ENCODE measurements at places on chromosomes 12 and 14. TPM values are rescaled to one million over a fixed set of nuclear protein-coding genes. Genes with fewer than 3 reads are reported as not detected.
A peak's percentile ranks its signal among the peaks of the same experiment; 100 is the strongest.

DNA sequence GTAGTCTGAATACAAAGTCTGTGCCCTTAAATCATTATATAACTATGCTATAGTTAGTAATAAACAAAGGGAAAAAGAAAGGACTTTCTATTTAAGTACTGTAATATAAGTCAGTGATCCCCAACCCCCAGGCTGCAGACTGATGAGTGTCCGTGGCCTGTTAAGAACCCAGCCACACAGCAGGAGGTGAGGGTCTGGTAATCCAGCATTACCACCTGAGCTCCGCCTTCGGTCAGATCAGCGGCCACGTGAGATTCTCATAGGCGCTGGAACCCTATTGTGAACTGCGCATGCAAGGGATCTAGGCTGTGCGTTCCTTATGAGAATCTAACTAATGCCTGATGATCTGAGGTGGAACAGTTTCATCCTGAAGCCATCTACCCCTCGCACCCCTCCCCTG lies 15.7 kb downstream of the NFYB start:
- no peak for DNase-seq

DNA sequence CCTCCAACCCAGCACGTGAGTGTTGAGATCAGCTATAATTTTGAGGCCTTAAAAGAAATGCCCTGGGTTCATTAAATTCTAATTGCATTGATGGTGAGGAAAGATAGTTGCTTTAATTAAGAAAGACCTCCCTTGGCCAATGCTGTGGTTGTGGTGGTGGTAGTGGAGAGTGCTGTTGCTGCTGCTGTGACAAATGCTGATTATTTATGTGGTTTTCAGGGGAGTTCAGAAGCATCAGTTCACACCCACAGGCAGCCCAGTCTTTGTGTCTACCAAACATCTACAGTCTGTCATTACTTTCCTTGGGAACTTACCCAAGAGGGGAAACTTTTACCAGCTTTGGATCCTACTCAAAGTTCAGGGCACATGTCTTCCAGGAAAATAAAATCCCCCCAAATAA lies 178.4 kb upstream of the PARP11 start:
- no peak for DNase-seq

GRCh38 chr14:74988993-74989392 lies 13.7 kb upstream of the EIF2B2 start:
- no peak for DNase-seq

- DNase-seq = no peak
Observed at GRCh38 chr12:131276501-131277185, 322.9 kb downstream of the ADGRD1 start.

DNA sequence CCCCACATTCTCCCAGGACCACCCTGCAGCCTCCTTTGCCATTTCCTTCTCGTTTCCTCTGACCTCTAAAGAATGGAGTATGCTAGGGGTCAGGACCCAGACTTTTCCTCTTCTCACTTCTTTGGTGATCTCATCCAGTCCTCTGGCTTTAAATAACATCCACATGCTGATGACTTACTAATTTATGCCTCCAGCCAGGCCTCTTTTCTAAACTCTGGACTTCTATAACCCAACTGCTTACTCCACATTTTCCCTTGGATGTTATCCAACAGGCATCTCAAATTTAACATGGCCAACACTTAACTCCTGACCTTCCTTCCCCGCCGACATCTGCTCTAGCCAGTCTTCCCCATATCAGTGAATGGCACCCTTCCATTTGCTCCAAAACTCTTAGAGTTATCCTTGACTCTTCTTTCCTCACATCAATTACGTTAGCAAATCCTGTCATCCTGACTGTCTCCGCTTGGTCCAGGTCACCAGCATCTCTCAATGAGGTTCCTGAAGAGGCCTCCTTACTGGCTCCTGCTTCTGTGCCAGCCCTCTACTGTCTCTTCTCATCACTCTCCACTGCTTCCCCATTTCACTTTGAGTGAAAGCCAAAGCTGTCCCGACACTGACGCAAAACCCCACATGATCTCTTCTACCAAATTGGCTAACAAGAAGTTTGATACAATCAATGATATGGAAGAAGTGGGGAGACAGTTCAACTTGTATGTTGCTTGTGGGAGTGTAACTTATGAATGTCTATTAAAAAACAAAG lies 42.7 kb downstream of the TMBIM6 start:
- DNase-seq = peak; percentile 70

GRCh38 chr12:8081251-8081920 lies 688 bp upstream of the NECAP1 start:
- no peak for DNase-seq

DNA sequence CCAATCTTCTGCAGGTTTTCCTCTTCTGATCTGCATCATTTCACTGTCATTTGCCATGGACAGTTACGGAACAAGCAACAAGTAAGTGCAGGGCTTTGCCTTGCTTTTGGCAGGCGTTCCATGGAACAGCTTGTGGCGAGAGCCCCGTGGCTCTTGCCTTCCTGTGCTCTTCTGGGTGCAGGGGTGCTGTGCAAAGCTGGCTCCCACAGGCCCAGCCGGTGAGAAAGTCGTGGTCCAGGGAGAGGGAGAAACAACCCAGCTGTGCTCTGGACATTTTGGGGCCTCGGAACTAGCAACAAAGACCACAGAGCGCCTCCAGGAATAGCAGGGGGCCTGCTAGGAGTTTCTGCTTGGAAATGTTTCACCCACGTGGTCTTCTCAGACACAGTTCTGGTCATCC lies 164.7 kb downstream of the ADGRD1 start:
- DNase-seq = no peak

HELB gene
- total RNA-seq = 2.6 TPM

TRIM9 gene
- 0.50 TPM for total RNA-seq

GDF3 gene
- not detected for total RNA-seq

SLCO1B1 gene
- total RNA-seq = not detected

All from fibroblast of lung (primary cell).